Sciatic nerve (tissue), 2 donors: ENCODE measurements at places on chromosomes 2 and 18.

DNA sequence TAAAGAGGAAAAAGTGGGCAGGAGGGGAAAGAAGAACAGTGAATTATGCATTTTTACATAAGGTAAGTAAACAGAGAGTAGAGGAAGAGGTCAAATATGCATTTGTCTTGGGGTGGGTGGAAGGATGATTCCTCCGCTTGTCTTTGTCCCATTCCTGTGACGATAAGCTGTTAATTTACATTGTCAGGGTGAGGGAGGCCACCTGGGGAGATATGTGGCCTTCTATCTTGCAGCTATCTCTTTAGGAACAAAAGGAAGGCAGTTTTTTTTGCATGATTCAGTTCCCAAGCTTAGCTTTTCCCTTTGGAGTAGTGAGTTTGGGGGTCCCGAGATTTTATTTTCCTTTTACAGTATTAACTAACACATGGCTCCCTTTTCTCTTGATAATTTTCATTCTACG lies 2.2 kb upstream of the INPP4A start:
- DNase-seq = no peak

GRCh38 chr2:231785822-231786176 lies 446 bp upstream of the COPS7B start:
- no peak for DNase-seq

DNA sequence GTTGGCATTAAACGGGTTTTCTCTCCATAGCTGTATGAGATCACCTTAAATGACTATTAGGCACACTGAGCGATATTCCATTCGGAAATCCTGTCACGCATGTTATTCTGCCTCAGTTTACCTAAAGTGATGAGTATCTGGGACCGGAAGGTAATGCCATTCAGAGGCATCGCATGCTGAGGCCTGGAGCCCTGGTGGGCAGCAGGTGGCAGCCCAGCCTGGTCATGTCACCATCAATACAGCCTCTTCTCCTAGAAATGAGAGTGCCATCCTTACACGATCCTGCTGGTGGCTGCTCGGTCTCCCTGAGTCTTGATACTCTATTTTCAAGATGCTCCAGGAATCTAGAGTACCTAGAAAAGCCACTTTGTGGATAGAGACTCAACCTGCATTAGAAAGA lies 119.8 kb downstream of the EIPR1 start:
- DNase-seq = no peak

DNA sequence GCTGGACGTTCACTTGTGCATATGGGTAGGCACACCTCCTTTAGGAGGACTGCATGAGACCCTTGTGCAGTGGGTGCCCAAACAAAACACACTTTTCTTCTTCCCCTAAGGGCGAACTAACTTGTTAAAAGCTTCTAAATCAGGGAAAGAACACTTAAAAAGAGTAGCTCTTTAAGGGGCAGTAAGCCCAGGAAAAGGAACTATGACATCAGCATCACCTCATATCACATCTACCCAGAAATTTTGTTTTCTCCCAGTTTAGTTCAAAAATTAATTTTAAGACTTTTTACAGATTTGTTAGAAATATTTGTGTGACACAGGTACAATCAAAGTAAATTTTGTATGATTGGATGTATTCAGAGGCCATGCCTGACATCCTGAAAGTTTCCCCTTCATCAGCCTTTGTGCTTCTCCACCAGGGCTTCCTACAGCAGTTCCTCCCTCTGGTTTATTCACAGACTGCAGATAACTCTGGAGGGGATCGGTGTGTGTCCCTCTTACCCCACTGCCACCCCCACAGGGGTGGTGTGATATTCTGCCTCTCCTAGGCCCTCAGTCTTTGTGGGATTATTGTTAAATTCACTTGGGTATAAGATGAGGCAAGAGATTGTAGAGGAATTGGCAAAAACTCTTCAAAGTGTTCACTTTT lies 27.6 kb downstream of the BCL2L11 start:
- no peak for DNase-seq

DNA sequence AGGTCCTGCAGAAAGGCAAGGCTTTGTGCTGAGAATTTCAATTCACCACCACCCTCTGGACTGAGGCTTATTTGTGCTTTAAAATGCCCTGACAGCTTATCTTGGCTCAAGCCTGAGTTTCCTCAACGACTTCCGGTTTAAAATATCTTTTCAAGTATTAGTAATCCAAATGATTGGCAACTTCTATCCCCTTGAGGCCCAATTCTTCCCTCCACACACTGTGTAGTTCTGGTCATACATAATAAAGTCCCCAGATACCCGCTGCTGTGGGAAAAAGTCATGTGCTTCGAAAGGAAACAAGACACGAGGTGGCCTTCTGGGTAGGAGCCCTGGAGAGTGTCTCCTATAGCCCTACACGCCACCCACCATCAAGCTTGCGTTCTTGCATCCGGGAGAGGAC lies 393.4 kb downstream of the ALK start:
- no peak for DNase-seq
